ENCODE measurements at places on chromosomes 5 and 9. TPM values are rescaled to one million over a fixed set of nuclear protein-coding genes. Genes with fewer than 3 reads are reported as not detected.

DNA sequence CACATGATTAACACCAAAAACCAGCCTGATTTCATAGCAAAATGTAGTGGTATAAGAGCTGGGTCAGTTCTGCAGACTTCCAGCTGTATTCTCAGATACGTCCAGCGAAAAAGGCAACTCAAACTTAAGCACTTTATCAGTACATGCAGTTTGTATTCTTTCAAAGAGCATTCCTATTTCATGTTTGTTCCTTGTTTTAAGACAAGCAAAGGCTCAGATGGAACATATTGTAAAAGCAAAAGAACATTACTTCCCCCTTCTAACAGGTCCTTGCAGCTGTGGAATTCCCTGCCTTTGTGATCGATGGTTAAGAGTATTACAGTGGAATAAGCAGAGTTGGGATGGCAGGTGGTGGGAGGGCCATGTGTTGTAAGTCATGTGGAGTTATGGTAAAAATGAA lies 86.3 kb upstream of the GRHPR start:
- H3K4me3 ChIP-seq = no peak overlapping the region
- no peaks in the 10 kb centered on the region for H3K27me3 ChIP-seq
- H3K27ac ChIP-seq = no peak overlapping the region
- DNase-seq = no peak
- H3K4me1 ChIP-seq = peaks cover 2% of the 10 kb centered on the region

DNA sequence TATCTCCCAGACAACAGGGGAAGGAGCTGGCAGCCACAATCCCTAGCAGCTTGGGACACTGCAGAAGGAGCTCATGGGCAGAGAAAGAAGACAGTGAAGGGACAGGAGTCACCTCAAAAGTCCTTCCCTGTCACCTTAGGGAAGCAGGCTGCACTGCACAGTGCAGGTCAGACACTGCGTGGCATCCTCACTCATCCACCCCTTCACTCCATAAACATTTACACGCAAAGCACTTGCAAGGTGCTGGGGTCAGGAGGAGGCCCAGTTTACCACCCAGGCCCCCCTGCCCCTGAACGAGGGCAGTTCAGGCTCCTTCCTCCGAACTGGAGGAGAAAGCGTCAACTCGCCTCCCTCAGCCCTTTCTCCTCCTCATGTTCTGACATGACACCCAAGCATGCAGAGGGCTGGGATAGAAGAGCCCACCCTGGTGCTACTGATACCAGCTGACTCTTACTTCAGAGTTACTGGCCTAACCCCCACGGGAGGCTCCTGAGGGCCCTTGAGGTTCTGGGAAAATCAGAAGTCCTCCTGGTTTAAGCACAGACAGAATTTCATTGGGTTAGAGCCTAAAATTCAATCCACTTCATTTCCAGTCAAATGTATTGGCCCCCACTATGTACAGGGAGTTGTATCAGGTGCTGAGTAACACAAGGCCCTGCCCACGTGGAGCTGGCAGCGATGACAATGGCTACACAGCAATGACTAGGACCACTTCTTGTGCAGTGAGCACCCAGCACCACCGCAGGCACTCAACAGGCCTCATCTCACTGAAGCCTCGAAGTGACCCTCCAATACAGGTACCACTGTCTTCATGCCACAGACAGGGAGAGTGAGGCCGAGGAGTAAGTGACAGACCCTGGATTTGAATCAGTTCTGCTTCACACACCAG lies 70.4 kb downstream of the RAPGEF1 start:
- no peaks in the 10 kb centered on the region for H3K36me3 ChIP-seq
- DNase-seq = no peak
- H3K27me3 ChIP-seq = no peaks in the 10 kb centered on the region
- H3K4me3 ChIP-seq = peak overlapping the region; percentile 87
- peak overlapping the region; percentile 100 for H3K27ac ChIP-seq
- H3K4me1 ChIP-seq = peaks cover 73% of the 10 kb centered on the region

Gene UBE2B
- total RNA-seq = 125 TPM

Gene UNC5A
- total RNA-seq = not detected

Gene SARDH
- 2.2 TPM for total RNA-seq

Gene ZNF483
- 21.4 TPM for total RNA-seq
